ENCODE measurements at places on chromosomes 16 and 17.

DNA sequence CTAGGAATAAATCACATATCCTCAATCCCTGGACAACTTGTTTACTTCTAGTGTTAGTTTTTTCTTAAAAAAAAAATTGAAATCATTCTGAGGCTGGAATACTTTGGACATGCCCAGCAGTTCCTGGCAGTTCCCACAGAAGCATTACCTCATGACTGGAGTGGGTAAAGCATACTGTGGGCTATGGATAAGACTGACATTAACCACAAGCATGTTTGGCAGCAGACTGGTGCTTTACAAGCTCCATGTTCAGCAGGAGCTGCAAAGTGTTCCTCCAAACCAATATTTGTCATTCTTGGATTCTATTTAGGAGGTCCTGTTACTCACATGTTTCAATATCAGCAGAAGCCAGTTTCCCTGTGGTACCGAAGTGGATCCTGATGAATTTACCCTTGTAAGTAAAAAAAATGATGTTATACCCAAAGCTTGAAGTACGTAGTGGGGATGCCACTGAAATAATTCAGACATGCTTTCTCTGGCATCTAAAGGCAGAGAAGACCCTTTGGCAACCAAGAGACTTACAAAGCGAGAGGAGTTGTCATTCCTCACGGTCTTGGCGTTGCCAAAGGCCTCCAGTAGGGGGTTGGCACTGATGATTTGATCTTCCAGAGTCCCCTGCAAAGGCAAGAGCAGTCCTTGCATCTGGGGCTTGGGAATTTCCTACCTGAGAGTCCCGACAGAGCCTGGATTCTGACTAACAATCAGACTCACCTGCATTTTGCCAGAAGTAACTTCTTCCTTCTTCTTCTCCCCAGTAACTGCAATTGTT is 4.9 kb downstream of the MYH1 start:
- DNase-seq = peak; percentile 88

DNA sequence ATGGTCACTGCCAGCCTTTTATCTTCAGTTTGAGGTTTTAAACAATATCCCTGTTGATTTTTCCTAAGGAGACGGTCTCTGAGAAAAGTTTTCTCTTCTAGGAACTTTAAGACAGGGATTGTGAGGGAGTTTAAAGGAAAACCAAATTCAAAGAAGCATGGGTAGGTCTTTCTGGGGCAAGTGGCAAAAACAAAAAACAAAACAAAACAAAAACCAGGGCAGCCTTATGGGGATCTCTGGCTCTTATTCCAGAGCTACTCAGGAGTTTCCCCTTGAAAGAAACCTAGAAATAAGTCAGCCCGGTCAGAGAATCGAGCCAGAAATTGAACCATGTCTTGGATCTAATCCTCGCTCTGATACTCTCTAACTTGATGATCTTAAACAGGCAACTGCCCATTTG is 424.5 kb downstream of the GRIN2A start:
- DNase-seq = no peak

- DNase-seq = no peak
Measured at GRCh38 chr17:69067274-69068047, 6.7 kb upstream of the ABCA9 start.

GRCh38 chr16:24769806-24770205 is 40.4 kb downstream of the TNRC6A start:
- DNase-seq = no peak

GRCh38 chr17:47231334-47231733 is 22.2 kb downstream of the MYL4 start:
- no peak for DNase-seq

DNA sequence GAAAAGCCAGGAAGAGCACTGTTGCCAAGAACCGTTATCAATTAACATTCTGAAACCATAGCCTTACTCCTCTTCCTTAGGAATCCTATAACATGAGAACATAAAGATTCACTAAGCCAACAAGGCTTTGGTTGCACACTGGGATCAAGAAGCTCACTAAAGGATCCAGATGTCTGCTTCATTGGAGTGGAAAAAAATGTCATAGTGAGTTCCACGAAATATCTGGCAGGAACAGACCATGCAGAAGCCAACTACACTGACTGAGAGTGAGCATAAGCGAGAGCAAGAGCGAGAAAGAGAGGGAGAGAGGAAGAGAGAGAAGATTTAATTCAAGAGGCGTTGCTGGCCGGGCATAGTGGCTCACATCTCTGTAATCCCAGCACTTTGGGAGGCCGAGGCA is 13.4 kb upstream of the MEIOC start:
- DNase-seq = no peak

- peak; percentile 73 for DNase-seq
Measured at GRCh38 chr17:31561469-31562375, 170.2 kb downstream of the RAB11FIP4 start.

GRCh38 chr17:77687417-77687816 is 271.1 kb upstream of the TNRC6C start:
- DNase-seq = no peak

- DNase-seq = no peak
Measured at GRCh38 chr16:87733190-87733589, 32.6 kb downstream of the KLHDC4 start.

DNA sequence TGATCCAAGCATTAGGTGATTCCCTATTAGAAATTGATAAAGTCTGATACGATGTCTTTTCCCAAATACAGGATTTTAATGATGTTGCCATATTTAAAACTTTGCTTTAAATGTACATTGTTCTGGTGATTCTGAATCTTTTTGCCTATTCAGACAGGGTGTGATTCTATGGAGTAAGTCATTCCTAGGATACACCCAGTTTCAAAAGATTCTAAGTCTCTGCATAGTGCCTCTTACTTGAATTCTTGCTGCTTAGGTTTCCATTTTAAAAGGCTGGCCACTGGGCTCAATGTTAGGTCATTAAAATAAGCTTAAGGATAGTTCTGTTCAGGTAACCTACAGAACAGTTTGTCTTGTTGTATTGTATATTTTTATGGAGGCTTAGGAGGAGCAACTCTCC is 22.0 kb upstream of the ARL2BP start:
- no peak for DNase-seq

- DNase-seq = no peak
Measured at GRCh38 chr16:67647111-67647651, 2.2 kb downstream of the CARMIL2 start.

DNA sequence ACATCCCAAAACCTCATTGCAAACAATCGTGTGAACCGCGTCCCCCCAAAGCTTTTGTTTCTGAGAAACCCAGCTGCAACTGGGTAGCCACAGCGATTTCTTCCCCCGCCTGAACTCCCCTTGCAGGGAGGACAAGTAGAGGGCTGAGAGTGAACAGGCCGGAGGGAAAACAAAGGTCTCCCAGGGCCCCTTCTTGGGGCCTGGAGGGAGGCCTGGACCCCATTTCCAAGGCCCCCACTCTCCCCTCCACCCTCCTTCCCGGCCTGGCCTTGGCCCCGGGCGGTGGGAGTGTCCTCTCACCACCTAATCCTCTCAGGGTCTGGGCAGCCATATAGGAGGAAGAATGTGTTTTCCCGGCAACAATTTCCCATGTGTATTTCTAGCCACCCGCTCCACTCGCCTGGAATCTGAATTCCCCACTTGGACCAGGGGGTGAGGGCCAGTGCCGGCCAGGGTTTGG is 2.6 kb downstream of the GLIS2 start:
- DNase-seq = no peak

DNA sequence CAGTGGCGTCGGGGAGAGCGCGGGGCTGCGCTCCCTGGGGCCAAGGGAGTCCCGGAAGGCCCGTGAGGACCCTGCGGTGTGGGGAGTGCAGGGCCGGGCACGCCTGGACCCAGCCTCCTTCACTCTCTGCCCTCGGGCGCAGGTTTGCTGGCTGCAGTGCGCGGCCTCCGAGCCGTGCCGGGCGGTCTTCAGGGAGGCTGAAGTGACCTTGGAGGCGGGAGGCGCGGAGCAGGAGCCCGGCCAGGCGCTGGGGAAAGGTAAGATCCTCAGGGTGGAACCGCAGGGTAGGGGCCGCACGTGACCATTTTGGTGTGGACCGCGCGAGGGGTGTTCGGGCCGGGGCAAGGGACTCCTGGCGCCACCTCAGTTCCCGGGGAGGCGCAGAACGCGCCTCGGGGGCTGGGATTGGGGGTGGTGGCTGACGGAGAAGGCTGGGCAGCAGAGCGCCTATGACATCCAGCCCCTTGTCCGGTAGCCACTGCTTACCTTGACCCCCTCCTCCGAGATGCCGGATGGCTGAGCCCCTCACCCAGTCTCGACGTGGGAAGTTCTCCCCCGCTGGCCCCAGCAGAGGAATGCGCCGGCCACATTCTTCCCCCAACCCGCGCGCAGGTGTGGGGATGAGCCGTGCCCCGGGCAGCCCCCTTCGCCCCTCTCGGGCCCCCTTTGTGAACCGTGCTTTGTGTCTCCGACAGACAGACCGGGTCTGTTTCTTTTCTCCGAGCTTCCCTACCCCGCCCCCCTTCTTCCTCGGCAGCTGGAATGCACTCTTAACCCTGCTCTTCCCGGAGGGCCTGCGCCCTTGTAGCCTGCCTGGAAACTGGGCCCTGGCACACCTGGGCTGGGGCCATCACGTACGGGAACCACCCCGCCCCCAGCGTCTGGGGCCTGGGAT is 631 bp downstream of the CDH3 start:
- DNase-seq = no peak

DNA sequence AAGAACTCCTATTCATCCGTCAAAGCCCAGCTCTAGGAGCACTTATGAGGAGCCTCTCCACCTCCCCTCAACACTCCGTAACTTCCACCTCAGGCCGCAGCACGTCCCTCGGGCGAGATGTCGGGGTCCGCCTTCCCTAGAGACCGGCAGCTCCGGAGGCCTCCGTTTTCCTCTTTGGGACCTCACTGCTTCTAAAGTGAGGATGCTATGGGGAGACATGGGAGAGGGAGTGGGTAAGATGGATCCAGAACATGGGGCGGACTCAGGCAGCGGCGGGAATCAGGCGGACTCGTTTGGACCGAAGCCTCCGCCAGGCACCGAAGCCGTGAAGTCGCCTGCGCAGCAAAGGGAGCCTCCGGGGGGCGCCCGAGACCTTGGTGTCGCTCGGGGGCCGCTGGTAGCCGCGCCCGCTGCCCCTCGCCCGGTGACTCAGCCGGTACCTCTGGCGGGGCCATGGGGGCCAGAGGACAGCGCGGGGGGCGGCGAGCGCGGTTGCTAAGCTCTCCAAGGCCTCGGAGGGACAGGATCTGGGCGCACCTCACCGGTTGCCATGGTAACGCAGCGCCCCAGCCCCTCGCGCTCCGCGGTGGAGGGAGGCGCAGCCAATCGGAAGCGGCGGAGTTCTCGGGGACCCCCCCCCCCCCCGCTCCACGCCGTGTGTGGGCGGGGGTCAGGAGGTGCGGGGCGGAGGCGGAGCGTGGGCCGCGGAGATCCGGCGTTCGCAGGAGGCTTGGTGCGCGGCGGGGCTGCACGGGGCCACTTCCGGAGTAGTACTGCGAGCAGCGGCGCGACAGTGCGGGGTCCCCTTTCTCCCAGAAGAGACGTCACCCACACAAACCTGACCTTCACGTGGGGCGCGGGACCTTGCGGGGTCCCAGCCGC is 1.3 kb upstream of the HIC1 start:
- DNase-seq = peak; percentile 34

GRCh38 chr16:82917886-82918595 is 291.3 kb downstream of the CDH13 start:
- DNase-seq = no peak

- peak; percentile 87 for DNase-seq
Measured at GRCh38 chr16:89395150-89396142, 94.9 kb downstream of the ANKRD11 start.

DNA sequence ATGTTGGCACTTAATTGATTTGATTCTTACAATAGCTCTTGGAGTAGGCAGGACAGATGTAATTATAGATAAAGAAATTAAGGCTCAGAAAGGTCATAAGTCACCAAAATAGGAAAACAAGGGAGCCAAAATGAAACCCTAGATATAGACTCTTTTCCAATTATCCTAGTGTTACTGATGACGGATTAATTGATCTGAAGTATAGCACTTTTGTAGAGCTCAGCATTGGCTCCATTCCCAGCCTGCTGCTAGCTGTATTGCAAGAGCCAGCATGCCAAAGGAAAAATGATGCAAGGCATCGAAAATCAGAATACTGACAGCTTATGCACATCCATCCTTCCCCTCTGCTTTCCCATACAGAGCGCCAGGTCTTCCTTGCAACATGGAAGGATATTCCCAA is 21.6 kb upstream of the RASL10B start:
- no peak for DNase-seq

DNA sequence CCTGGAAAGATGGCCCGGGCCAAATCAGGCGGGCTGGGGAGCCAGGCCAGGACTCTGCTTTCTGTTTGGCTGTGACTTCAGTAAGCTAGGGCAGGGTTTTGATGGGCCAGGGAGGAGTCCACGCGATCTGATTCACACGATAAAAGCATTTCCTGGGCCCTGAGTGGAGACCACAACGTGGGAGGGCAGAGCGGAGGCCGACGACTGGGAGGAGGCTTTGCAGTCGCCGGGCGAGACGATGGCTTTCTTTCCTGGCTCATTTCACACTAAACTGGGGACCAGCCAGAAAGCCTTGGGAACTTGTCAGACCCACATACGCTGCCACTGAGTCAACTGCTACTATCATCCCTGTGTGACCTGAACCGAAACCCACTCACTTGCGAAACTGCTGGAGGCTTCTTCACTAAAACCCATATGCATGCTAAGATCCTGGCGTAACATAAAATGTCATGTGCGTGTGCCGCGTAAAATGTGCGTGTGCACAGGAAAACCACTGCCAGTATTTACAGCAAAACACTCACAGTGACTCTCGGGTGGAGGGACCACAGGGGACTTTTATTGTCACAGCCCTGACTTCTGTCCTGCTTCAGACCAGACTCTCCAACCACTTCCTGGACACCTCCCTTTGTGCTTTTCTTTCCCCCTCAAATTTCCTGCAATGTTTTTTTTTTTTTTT is 14.2 kb upstream of the RHBDF2 start:
- DNase-seq = peak; percentile 92

DNA sequence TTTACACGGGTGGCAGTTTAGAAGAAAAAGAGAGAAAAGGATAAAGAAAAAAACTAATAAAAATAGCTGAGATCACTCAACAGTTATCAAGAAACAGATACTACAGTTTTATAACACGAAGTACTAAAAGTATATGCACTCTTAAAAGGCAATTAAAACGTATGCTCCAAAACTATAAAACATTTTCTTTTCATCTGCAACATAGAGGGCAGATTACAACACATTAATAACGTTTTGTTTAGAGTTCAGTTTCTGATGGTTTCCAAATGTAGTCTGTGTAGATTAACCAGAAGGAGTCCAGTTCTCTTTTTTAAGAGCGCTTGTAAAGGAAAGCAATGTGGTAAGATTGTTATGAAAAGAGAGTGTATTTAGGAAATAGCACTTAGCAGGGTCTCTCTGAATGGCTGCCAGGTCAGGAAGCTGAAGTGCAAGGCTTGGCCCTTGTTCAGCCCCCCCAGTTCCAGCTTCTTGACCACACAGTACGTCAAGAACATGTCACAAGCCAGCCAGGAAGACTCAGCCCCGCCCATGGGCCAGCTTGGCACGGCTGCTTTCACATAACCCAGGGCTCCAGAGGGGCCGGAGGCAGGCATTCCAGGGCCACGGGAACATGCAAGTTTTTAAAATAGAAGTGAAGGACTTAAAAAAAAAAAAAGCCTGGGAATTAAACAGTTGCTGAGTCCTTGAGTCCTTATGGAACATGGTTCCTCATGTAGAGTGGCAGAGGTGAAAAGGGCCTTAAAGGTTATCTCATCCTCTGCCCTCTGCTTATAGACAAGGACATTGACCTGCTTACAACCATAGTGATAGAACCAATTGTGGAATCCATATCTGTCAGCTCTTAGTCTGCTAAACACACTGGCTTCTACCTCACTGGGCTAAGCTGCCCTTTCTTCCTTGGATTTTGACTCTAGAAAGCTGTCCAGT is 147.4 kb upstream of the TBX2 start:
- peak; percentile 88 for DNase-seq

- DNase-seq = no peak
Measured at GRCh38 chr17:44193326-44194084, 6.2 kb downstream of the ATXN7L3 start.
